ENCODE measurements at places on chromosomes 3 and 15.

DNA sequence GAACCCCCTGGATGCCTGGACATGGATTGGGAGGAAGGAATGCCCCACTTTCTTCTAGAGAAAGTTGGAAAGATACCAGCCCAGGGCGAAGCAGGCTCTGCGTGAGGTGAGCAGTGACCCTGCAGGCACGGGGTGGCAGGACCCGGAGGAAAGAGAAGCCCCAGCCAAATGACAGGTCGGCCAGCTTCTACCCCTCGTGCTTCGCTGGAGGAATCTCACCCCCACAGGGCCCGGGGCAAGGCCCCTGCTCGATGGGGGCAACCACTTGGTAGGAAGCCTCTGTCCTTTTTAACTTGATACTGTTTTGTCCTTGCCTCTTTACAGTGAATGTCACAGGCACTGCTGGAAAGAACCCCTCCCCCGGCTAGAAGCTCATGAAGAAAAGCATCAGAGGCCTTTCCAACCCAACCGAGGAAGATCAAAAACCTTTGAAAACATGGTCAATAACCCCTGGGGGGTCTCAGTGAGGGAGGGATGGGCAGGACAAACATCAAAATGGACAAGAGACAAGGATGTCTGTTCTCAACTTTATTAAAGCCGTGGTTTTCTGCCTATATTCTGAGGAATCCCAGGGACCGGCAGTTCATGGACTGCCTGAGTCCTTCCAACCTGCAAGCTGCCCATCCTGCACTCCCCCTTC lies 54.4 kb downstream of the SH3BP5 start:
- DNase-seq, result peak; percentile 54

DNA sequence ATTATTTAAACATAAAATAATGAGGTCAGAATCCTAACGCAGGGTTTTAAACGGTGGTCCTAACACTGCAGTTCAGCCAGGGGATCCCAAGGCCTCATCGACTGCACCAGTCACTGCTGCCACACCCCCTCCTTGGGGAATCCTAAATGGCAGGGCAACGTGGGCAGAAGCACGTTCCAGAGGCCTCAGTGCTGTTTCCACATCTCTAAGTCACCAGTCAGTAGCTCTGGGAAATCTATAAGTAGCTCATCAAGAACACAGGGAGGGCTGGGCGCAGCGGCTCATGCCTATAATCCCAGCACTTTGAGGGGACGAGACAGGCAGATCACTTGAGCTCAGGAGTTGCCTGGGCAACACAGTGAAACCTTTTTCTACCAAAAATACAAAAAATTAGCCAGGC lies 47.5 kb downstream of the PRTG start:
- no peak for DNase-seq

DNA sequence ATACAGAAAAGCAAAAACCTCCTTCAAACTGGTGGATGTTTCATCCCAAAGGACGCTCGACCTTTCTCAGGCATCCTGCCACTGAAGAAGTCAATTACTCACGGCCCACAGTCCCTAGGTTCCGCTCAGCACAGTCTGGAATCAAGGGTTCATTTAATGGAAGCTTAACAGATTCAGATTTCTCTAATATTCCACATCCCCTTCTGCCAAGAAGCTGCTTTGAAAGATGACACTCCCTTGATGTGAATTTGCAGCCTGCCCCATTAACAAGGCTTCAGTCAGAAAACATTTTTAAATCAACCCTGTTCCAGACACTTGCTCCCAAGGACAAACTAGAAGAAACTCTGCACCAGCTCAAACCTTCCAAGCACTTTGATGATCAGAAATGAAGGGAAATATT lies 81.2 kb downstream of the LIPC start:
- DNase-seq, result no peak

DNA sequence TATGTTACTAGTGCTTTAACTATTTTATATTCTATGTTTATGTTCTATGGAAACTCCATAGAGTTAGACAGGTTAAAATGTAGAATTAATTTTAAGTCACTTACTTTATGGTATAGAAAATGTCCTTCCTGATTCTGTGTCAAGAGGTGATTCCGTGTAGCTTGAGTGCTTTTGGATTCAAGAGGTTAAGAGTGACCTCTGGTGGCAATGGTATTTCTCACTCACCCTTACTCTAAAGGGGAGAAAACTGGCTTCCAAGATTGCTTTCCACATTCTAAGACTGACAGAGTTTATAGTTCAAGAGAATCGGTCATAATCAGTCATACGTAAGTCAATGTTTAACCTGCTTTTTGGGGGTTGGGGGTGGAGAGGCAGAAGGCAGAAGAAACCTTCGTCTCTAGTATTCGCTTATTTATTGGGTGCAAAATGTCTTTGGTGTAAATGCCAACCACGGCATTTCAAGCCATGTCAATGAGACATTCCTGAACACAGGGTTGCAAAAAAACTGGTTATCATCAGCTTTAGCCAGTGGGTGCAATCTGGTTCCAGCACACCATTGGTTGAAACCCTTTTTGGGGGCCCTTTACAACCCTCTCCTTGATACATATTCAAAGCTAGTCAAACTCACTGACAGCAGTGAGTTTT lies 92.0 kb upstream of the VGLL3 start:
- DNase-seq, result no peak

Data from sciatic nerve (tissue), 2 donors.